Left lobe of liver (tissue), 2 donors: ENCODE measurements at places on chromosomes 7 and 10. TPM values are rescaled to one million over a fixed set of nuclear protein-coding genes. Genes with fewer than 3 reads are reported as not detected.

GRCh38 chr10:45450866-45451265 lies 76.8 kb downstream of the ALOX5 start:
- DNase-seq, result no peak

The MAGI2 gene
- total RNA-seq, result 2.9 TPM

GRCh38 chr10:31426401-31426800 lies 107.4 kb downstream of the ZEB1 start:
- no peak for DNase-seq

The FAM241B gene
- 1.2 TPM for total RNA-seq

The C10orf105 gene
- total RNA-seq, result not detected

The GRK5 gene
- total RNA-seq, result 8.4 TPM

- DNase-seq, result no peak
These were observed 37.8 kb upstream of the EN2 start for GRCh38 chr7:155420116-155420515.

GRCh38 chr7:159128767-159129166 lies 15.9 kb downstream of the VIPR2 start:
- DNase-seq, result no peak

GRCh38 chr10:35006836-35007235 lies 83.3 kb downstream of the CUL2 start:
- no peak for DNase-seq

DNA sequence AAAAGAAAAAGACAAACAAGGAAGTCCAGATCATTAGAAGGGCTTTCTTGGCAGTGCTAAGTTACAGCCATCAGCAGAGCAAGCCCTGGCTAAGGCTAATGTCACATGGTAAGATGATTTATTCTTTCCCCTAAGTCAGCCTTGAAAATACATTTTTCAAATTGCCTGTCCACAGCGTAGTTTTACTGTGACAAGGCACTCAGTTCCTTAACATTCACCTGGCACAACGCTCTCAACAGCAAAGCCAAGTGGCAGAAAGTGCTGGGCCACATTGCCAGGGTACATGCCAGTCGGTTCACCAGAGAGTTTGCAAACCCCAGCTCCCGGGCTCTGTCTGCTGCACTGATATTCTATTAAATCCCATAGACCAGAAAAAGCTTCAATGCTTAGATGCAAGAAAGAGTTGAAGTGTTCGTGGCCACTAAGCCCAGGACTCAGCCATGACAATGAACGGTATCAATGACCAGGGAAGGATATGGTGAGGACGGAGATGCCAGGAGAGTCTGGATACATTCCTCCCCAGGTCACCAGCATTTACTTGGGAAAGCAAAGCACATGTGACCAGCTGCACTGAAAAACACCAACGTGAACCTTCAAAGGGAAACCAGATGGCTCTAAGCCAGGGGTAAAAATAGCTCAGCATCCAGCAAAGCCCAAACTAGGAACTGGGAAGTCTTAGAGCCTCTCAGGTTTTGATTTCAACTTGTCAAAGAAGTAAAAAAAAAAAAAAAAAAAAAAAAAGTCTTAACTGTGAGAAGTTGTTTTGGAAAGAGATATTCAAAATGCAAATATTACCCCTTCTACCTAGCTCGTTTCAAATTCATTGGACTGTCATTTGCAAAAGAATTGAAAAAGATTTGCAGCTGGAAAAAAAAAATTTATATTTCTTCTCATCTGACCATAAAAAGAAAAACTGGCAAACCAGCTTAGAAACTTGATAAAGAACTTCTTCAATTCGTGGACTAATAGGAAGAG lies 23.9 kb upstream of the MPP7 start:
- DNase-seq, result no peak

DNA sequence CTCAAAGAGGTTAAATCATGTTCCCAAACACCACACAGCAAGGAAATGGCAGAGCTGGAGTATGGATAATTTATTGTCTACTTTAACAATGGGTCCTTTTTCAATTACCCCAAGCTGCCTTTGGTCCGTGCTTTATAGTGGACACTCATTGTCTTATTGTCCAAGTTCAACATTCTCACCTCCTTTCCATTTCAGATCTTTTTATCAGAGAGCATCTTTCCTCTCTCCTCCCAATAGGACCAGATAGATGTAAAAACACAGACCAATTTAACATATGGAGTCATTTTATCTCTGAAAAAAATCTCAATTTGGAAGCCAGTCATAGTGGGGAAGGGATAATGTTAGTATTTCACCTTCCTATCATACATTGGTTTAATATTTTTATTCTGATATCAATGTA lies 83.5 kb upstream of the WAC start:
- no peak for DNase-seq
